ENCODE measurements at places on chromosomes 5 and 9.

DNA sequence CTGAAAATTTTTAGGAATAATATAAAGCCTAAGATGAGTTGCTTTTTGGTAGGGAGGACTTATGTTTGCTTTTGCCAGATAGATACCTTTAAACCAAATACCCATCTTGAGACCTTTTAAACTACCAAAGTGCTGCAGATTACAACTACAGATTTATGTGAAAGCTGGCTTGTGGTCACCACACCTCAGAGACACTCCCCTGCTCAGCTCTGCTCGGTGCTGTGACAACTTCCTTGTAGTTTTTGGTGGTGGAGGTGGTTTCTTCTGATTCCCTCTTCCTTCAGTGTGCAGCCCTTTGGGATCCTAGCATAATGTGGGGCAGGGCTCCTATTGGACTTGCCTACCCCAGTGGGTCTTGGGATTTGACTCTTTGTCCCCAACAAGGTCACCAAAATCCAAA lies 29.2 kb downstream of the GARNL3 start:
- no peak for DNase-seq

- DNase-seq = no peak
Observed at GRCh38 chr9:110351009-110351467, 13.4 kb upstream of the TXNDC8 start.

- no peak for DNase-seq
Observed at GRCh38 chr5:131939690-131940345, 5.6 kb downstream of the MEIKIN start.

DNA sequence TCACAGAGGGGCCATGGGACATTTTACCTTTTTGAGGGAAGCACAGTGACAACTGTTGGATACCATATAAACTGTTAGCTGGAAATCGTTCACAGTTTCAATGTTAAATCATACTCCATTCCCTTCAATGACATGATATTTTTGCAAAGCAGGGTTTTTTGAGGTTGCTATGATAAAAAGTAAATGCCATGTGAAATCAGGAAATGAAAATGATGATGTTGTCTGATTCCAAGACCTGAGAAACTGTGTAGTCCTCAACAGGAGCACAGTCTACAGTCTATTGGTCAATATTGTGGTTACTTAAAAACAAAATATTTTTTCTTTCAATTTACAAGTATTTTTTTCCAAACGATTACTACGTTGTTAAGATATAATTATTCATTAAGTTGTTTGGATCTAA lies 24.0 kb upstream of the ADAM19 start:
- DNase-seq = no peak

- no peak for DNase-seq
Observed at GRCh38 chr9:4508907-4509589, 18.8 kb downstream of the SLC1A1 start.

- DNase-seq = no peak
Observed at GRCh38 chr9:93918061-93918460, 37.1 kb downstream of the BARX1 start.

DNA sequence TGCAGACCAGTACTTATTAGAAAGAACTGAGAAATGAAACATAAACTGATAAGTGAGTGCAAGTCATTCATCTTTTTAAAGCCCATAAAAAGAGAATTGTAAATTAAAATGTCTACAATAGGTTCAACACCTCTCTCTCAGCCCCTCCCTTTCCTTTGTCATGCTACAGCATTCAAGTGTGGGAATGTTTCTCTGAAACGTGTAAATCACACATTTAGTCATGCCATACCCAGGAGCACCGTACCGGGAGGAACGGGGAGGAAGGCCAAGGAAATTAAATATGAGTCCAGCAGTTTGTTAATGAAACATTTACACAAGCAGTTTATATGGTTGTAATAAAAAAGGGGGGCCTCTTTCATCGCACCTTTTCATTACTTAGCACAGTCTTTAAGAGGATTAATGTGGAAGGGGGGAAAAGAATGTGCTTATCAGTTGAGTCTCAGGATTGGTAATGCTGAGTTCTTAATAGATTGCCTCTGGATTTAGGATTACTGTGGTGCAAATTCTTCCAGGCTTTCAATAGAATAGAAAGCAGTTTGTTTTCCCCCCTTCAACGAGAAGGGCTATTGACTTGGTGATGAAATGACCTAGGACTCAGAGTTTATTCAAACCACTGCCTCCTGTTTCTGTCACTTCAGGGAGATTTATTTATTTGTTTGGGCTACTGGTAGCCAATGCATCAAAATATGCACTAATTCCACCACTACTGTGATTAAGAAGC lies 176.0 kb upstream of the ZNF608 start:
- no peak for DNase-seq

DNA sequence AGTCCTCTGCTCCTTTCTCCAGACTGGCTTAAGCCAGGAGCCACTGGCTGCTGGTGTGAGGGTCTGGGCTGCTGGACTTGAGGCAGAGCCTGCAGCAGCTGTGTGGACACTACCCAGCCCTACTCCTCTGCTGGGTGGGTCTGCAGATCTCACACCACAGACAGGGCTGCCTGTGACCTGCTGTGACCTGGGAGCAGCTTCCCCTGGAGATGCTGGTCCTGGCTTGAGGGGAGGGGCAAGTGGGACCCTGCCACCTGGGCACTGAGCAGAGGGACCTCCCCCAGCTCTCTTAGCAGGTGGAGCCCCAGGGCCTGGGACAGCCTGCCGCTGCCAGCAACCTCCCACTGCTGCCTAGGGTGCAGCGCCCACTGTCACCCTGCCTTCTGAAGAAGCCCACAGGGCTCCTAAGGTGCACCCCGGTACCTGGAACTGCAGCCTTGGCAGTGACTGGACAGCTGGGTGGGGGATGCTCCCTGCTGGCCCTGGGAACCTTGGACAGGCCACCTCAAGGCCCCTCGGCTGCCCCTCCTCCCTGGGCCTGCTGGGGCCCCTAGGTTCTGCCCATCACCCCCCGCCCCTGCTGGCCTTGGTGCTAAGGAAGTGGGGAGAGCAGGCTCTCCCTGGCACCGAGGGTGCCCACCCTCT lies 9.1 kb downstream of the CACFD1 start:
- no peak for DNase-seq

DNA sequence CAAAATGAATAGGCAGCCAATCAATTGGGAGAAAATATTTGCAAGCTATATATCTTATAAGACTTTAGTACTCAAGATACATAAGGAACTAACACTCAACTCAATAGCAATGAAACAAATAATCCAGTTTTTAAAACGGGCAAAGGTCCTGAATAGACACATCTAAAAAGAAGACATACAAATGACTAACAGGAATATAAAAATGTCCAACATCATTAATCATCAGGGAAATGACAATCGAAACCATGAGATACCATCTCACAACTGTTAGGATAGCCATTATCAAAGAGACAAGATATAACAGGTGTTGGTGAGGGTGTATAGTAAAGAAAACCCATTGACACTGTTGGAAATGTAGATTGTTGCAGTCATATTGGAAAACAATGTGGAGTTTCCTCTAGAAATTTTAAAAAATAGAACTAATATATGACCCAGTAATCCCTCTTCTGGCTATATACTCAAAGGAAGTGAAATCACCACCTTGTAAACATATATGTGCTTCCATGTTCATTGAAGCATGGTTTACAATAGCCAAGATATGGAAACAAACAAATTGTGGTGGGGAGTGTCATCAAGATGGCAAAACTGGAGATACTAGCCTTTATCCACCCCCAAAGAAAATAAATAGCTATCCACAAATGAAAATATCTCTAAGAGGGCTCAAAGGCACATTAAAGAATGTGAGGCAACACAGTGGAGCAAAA lies 13.9 kb upstream of the BTNL3 start:
- DNase-seq = no peak

DNA sequence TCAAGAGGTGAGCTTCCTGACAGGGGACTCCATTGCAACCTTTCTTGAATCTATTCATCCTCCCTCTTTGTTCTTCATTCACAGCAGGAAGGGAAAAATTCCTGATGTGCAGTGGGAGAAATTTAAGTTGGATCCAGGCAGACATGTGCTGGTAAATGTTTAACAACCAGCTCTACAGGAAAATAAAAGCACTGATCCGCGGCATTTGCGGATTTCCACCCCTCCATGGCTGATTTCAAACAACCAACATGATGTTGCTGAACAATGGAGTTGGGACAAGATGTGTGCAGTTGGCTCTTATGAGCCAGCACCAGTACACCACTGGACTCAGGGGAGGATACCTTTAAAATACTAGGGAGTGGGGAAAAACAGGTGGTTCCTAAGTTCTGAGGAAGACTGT lies 47.0 kb downstream of the SPRY4 start:
- no peak for DNase-seq

DNA sequence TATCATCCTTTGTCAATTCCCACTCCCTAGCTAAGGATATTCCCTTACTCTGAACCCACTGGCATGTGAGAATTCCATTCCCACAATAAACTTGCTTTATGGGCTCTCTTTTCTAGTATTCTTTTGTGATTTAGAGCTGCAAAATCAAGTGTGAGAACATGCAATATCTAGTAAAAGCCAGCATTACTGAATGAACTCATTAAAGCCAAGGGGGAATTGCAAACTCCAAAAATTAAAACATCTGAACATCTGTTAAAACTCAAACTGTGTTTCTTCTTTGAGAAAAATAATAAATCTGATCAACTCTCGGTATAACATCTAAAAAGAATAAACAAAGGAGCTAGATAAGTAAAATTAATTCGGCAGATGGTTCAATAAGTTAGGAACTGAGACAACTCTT lies 53.1 kb upstream of the MPDZ start:
- DNase-seq = no peak

GRCh38 chr5:181107699-181108098 lies 23.3 kb downstream of the OR2V1 start:
- no peak for DNase-seq

- peak; percentile 34 for DNase-seq
Observed at GRCh38 chr9:109403766-109404320, 83.0 kb upstream of the EPB41L4B start.

- peak; percentile 80 for DNase-seq
Observed at GRCh38 chr9:73565833-73566465, 414.3 kb downstream of the ANXA1 start.

- peak; percentile 30 for DNase-seq
Observed at GRCh38 chr5:139881143-139881733, 85.6 kb downstream of the PSD2 start.

- DNase-seq = no peak
Observed at GRCh38 chr9:69279084-69279731, 45.8 kb upstream of the ENTREP1 start.

DNA sequence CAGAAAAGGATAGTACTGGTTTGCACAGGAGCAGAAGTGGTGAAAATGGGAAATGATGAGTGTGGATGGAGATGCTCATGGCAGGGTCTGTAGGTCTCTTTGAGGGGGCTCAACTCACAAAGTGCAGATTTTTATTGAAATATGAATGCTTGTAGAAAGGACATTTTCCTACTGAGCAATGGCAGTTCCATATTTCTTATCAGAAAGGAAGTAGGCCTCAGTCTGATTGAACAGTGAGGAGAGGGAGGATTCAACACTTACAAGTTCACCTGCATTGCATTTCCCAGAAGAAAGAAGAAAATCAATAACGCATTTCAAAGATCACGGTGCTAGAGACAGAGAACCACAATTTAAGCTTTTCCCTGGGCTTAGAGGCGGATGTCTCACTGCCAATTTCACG lies 49.2 kb downstream of the ANXA2R start:
- no peak for DNase-seq

- no peak for DNase-seq
Observed at GRCh38 chr9:18261181-18261580, 212.8 kb upstream of the ADAMTSL1 start.

GRCh38 chr9:2339416-2339815 lies 282.2 kb upstream of the VLDLR start:
- DNase-seq = no peak

DNA sequence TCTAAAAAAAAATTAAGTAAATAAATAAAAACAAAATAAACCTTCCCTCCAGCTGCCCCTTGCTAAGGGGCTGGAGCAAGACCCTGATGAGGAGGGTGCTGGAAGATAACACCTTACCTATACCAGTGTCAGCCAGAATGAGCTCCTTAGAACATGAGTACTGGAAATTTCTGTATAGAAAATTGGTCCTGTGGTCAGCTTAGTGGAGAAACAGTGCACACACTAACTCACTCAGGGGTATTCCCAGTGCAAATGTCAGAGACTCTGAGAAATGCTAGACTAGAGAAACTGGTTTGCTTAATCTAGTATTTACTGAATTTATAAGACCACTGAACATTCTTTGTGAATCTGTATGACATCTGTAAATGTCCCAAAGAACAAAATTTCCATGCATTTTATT lies 62.1 kb upstream of the CTXN3 start:
- DNase-seq = no peak

GRCh38 chr9:93247892-93248291 lies 64.0 kb downstream of the WNK2 start:
- no peak for DNase-seq

GRCh38 chr5:14078716-14079115 lies 64.4 kb upstream of the TRIO start:
- no peak for DNase-seq

DNA sequence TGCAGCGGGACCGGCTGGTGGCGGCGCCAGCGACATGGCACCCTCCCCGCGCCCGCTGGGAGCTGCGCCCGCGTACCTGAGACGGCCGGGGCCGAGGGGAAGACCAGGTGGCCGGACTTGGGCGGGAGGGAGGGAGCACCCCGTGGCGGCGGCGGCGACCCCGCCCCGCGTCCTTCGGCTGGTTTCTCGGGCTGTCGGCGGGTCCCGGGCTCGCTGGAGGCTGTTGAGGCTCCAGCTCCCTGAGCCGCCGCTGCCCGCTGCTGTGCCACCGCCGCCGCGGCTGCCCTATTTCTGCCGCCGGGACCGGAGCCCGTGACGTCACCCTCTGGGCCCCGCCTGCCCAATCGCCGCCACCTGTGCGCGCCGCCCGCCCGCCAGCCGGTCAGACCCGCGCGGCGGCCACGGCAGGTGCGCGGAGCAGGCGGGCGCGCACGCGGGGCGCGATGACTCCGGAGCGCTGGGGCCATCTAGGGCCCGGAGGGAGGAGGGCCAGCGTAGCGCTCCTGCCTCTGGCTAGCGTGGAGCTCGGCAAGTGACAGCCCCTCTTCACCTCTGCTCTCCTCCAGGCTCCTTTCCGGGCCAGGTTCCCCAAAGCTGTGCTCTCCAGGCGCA lies at the start of gene FSTL4:
TSS of gene FSTL4 (minus strand) at position 293 of the 612 bp plus-strand sequence.
- peak; percentile 73 for DNase-seq

DNA sequence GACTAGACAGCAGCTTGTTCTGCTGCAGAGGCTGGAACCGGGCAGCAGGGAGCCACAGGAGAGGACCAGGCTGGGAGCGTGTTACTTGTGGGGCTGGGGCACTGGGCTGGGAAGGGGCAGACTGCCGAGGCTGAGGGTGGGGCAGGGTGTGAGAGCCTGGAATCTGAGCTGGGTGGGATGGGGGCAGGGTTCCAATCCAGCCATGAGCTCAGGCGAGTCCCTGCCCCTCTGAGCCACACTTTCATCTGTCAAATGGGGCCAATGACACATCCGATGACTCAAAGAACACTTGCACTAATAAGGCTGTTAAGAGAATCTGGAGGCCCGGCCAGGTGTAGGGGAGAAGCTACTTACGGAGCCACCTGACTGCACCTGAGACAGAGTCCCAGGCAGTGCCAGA lies 18.7 kb upstream of the WDR38 start:
- DNase-seq = no peak

- DNase-seq = no peak
Observed at GRCh38 chr5:143464723-143465490, 61.4 kb upstream of the NR3C1 start.
